ENCODE measurements at places on chromosomes 12 and 14.

GRCh38 chr14:81561084-81561775 lies 27.6 kb upstream of the SEL1L start:
- no peak for DNase-seq

GRCh38 chr14:99534333-99534732 lies 53.1 kb downstream of the CCNK start:
- no peak for DNase-seq

DNA sequence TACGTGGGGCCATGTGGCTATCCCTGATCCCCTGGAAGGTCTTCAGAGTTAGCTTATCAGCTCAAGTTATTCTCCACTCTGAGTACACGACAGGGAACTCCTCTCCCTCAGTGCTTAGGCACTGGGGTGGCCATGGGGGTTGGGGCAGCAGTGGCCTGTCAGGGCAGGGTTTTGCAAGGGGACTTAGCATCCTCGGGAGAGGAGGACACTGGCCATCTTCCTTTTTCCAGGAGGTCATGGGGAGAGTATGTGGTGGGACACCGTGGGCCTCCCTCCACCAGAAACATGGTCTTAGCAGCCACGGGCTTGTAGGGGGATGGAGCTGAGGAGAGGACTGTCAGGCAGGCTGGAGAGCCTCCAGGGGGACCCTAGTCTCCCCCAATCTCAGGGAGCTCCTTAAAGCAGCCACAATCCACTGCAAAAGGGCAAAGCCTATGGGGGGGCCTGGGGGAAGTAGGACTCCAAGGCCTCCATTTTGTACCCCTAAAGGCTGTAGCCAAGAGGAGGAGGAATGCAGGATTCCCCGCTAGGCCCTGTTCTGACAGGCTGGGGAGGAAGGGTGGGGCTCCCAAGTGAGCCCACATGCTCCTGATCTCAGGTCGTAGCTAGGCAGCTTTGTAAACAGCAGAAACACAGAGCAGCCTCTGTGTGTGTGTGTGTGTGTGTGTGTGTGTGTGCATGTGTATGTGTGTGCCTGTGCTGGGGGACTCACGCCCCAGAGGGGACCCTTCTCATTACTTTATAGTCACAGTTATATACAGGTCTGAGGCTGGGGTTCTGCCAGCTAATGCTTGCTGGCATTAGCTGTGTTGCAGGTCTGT lies 36.6 kb downstream of the KRT80 start:
- no peak for DNase-seq

DNA sequence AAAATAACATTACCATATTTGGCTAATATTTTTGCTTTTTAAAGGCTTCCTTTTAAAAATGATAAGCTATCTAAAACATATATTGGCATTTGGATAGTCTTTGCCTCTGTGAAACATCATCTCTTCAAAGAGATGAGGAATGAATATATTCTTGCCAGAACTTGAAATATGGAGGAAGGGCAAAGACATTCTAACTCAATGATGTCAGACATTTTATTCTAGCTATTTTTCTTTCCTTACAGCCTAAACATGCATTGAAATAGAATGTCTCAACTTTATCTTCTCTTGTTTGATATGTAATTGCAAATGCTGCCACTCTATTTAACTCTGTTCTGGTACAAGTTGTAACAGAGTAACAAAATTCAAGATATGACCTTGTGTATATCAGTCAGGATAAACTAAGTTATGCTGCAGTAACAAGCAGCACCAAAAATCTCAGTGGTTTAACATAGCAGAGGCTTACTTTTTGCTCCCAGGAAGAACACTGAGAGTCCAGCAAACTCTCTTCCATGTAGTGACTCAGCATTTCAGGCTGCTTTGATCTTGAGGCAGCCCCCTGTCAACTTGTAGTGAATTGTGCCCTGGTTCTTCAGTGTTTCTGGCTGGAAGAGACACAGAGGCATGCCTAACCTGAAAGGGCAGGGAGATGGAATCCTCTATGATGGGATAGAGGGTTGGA lies 11.0 kb downstream of the IRAK3 start:
- DNase-seq = no peak

- DNase-seq = peak; percentile 47
Observed at GRCh38 chr14:44657696-44658388, 150.8 kb upstream of the FSCB start.
